ENCODE measurements at places on chromosomes 12 and 14.

- no peak for DNase-seq
Measured at GRCh38 chr12:59077153-59077552, 156.8 kb upstream of the LRIG3 start.

GRCh38 chr12:47709671-47710070 is 3.8 kb upstream of the RPAP3 start:
- peak; percentile 4 for DNase-seq

- no peak for DNase-seq
Measured at GRCh38 chr12:49792181-49792970, 35.8 kb downstream of the NCKAP5L start.

GRCh38 chr12:104630230-104630670 is 173.5 kb downstream of the CHST11 start:
- DNase-seq, result no peak

DNA sequence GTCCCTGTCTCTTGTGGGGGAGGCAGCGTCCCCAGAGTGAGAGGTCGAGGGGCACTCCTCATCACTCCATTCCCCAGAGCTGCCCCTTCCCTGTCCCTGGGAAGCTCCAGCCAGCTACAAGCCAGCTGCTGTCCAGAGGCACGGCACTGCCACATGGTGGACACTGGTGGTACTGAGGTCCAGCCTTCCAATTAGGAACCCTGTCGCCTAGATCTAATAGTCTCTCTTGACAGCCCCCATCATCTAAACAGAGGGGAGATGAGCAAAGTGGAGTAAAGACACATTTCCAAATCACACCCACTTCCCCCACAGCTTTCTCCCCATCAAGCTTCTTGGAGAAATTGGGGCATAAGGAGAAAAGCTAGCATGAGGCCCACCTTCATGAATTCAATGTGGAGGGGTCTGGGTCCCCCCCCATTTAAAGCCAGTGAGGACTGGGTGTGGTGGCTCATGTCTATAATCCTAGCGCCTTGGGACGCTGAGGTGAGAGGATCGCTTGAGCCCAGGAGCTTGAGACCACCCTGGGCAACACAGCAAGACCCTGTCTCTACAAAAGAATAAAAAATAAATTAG is 2.1 kb upstream of the INHBE start:
- peak; percentile 42 for DNase-seq

DNA sequence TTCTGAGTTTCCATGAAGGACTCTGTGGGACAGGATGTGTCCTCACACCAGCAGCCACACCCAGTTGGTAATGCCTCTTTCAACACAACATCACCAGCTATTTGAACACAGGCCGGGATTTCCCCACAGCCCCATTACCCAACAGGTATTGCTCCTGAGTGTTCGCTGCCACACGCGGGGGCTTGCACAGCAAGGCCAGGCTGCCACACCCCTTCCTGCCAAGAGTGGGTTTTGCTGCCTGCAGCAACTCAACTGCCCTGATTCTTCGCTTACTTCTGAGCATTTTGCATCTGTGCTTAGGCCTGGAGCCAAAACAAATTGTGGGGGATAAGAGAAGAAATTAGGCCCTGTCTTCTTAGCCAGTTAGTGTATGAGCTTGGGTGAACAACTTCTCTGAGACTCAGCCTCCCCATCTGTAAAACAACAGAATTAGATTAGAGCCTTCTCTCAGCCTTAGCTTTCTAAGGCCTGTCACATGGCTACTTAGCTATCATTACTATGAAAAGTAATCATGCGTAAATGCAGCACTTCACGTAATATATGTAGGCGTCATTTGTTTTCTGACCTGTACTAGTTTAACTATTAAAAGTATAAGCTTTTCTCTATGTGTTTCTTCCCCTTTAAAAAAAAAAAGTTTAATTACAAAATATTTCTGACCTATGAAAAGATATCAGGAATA is 20.0 kb downstream of the CKAP4 start:
- DNase-seq, result no peak

DNA sequence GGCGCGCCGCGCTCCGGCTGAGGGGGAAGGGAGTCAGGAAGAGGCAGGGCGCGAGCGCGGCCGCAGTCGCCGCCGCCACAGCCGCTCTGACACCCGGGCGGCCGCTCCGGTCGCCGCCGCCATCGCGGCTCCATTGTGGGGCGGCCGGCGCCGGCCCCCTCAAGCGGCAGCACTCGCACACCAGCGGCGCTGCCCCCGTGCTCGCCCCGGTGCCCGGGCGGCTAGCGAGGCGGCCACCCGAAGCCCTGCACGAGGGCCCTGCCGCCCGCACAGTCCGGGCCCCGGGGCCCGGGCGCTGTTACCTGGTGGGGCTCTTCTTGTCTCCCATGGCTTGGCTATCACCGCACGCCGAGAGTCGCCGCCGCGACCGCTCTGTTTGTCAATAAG is 202 bp downstream of the YAF2 start:
- no peak for DNase-seq

DNA sequence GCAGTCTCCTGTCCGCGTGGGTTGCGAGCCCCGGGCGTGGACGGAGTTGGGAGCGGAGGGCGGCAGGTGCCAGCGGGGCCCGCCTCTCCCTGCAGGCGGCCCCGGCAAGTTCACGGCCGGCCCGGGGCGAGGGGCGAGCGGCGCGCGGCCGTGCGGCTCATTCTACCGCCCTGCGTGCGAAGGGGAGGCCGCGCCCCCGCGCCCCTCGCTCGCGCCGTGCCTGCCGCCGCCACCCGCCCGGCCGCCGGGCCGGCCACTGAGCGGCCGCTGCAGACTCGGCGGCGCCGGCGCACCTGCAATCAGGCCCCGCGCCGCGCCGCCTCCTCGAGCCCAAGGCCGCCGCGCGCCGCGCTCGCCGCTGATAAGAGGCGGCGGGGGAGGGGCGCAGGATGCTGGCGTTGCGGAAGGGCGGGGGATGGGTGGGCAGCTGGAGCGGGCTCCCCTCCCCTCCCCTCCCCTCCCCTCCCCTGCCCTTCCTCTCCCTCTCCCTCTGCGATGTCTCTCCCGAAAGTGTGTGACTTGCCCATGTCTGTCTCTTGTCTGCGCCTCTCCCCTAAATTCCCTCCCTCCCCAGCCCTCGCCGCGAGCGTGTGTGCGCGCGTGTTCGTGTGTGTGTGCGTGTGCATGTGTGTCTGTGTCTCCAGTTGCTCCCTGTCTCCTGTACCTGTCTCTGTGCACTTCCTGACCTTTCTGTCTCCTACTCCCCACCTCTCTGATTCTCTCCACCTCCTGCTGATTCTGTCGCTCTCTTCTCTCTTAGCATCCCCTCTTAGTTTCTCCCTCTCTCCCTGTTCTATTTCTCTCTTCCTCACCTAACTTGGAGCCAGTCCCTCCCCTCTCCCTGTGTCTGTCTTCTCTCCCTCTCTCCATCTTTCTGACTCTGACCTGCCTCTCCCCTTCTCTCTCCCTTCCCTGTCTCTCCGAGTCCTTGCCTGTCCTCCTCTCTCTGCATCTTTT is 768.1 kb upstream of the TBX3 start:
- no peak for DNase-seq

DNA sequence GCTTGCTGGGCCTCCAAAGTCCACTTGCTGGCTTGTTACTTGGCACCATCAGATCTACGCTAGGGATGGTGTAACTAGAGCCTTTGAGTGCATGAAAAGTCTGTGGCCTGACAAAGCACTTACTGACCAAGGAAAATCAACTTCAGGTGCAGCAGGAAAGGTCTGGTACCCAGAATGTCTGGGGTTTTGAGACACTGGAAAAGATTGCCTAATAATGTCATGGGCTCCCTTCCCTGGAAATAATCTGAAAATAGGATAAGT is 106.7 kb downstream of the ZFP36L1 start:
- DNase-seq, result no peak

GRCh38 chr14:94021416-94022157 is 4.6 kb upstream of the OTUB2 start:
- DNase-seq, result no peak

- DNase-seq, result no peak
Measured at GRCh38 chr12:27960821-27961220, 11.7 kb downstream of the PTHLH start.

DNA sequence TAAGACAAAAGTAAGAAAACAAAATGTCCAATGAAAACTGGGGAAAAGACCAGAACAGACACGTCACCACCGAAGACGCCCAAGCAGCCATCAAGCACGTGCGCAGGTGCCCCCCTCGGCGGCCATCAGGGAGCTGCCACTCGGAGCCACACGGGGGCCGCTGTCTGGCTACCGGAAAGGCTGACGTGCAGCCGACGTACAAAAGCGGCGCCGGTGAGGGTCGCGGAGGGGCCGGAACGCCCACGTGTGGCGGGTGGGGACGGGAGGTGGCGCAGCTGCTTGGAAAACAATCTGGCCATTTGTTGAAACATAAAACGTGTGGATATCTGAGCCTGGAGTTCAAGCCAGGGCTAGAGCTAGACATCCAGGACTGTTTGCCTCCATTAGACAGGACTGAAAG is 60.7 kb downstream of the GALNT9 start:
- no peak for DNase-seq
